Germinal center (tissue), 1 donor: ENCODE measurements at places on chromosomes 5 and 9.

- no peak for DNase-seq
Observed at GRCh38 chr9:8025551-8025950, 226.0 kb upstream of the DMAC1 start.

- no peak for DNase-seq
Observed at GRCh38 chr9:133935328-133936005, 56.7 kb downstream of the VAV2 start.

GRCh38 chr9:122777935-122778627 lies 10.7 kb upstream of the OR5C1 start:
- DNase-seq: no peak

DNA sequence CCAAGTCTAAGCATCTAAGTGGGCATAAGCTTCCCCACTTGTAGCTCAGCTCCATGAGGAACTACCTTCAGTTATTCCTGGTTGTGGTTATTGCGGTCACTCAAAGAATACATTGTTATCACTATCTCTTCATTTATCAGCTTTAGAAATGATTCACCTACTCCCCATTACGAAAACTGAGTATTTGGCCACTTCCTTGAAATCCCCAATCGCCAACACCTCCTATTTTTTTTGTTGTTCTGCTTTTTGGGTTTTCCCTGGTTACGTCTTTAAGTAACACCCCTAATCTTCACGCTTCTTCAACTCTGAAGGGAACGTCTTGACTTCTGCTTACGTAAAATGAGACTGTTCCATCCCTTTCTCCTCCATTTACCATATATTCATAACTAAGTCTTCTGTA lies 20.7 kb downstream of the MAPK9 start:
- no peak for DNase-seq

- no peak for DNase-seq
Observed at GRCh38 chr5:79640571-79641055, 28.4 kb downstream of the TENT2 start.

DNA sequence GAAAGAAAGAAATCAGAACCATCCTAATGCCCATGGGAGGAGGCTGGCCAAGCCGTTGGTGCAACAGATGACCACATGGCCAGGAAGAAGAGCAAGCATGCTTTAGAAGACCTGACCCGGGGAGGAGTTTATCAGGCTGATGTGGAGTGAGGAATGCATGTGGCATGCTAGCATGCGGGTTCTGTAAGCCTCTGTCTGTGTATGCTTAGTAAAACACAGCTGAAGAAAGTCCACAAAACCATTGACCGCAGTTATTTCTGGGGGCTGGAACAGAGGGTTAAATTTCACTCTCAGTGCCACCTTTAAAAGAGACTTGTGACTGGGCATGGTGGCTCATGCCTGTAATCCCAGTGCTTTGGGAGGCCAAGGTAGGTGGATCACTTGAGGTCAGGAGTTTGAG lies 19.1 kb downstream of the GFI1B start:
- no peak for DNase-seq

DNA sequence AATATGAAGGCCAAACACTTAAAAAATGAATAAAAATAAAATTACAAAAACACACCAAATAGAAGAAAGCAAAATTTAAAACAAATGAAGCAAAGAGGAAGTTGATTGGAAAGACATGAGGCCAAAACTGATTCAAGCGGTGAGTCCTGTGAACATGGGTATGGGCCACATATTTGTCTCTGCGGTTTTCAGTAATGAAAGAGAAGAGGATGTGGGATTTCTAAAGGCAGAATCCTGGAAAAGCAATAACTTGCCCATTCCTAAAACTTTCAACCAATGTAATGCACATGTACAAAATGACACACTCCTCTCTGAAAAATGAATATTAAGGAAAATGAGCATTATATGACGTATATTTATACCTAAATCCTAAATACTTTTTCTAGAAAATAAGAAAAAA lies 263.7 kb downstream of the SEMA5A start:
- no peak for DNase-seq

- DNase-seq: no peak
Observed at GRCh38 chr9:132116583-132116982, 36.9 kb upstream of the MED27 start.
